Peyer's patch (tissue), 4 donors: ENCODE measurements at places on chromosomes 16 and 17. TPM values are rescaled to one million over a fixed set of nuclear protein-coding genes. Genes with fewer than 3 reads are reported as not detected.

RCVRN gene
- not detected for total RNA-seq

HID1 gene
- 80.0 TPM for total RNA-seq

NXN gene
- 2.1 TPM for total RNA-seq

PDILT gene
- not detected for total RNA-seq

SLC16A6 gene
- total RNA-seq, result not detected

MT3 gene
- total RNA-seq, result not detected

ACSM2B gene
- total RNA-seq, result not detected

KRT24 gene
- not detected for total RNA-seq

OR1F1 gene
- not detected for total RNA-seq

SDR42E2 gene
- not detected for total RNA-seq
